Smooth muscle cell of trachea (primary cell): ENCODE measurements at places on chromosomes 3 and 15. TPM values are rescaled to one million over a fixed set of nuclear protein-coding genes. Genes with fewer than 3 reads are reported as not detected.

The MYRIP gene
- total RNA-seq = 0.73 TPM in 1 of 2 replicates, not detected in the other

The TXNRD3 gene
- total RNA-seq = 8.3 and 10.3 TPM in 2 replicates

The COL6A6 gene
- total RNA-seq = 1.6 and 4.1 TPM in 2 replicates

The CYP1A2 gene
- total RNA-seq = not detected in 2 replicates

The ACKR4 gene
- 32.6 and 33.6 TPM in 2 replicates for total RNA-seq

The ZKSCAN7 gene
- total RNA-seq = 9.0 and 11.1 TPM in 2 replicates

The PLSCR5 gene
- not detected in 2 replicates for total RNA-seq

The ZXDC gene
- total RNA-seq = 17.7 and 27.1 TPM in 2 replicates

The NR2E3 gene
- total RNA-seq = 0.29 TPM in 1 of 2 replicates, not detected in the other

The OR5K2 gene
- total RNA-seq = not detected in 2 replicates

The CYP11A1 gene
- 0.83 and 1.0 TPM in 2 replicates for total RNA-seq

The COL7A1 gene
- total RNA-seq = 22.5 and 52.6 TPM in 2 replicates

The GRIP2 gene
- 0.15 and 0.17 TPM in 2 replicates for total RNA-seq

The APH1B gene
- total RNA-seq = 24.3 and 27.1 TPM in 2 replicates

The SERPINI2 gene
- total RNA-seq = not detected in 2 replicates

The CTXN2 gene
- not detected in 2 replicates for total RNA-seq

The GALNT15 gene
- total RNA-seq = 17.9 and 93.0 TPM in 2 replicates

The GPX1 gene
- total RNA-seq = 250 and 395 TPM in 2 replicates

The PRICKLE2 gene
- total RNA-seq = 40.7 and 42.8 TPM in 2 replicates

The CFAP161 gene
- 0.66 TPM in 1 of 2 replicates, not detected in the other for total RNA-seq

The CCR3 gene
- total RNA-seq = 0.33 TPM in 1 of 2 replicates, not detected in the other

The FXR1 gene
- total RNA-seq = 204 and 238 TPM in 2 replicates

The LAMB2 gene
- 580 and 1,305 TPM in 2 replicates for total RNA-seq

The AMT gene
- 1.2 and 3.2 TPM in 2 replicates for total RNA-seq

The SUCNR1 gene
- under 0.01 TPM in 1 of 2 replicates, not detected in the other for total RNA-seq

The GOLGA8N gene
- 5.2 and 13.7 TPM in 2 replicates for total RNA-seq

The IL20RB gene
- 2.6 and 6.9 TPM in 2 replicates for total RNA-seq

The ABCC5 gene
- 18.6 and 21.0 TPM in 2 replicates for total RNA-seq

The CLDN16 gene
- not detected in 2 replicates for total RNA-seq

The SLC27A2 gene
- total RNA-seq = 0.15 TPM in 1 of 2 replicates, not detected in the other

The PSTPIP1 gene
- 0.17 and 0.73 TPM in 2 replicates for total RNA-seq

The BDH1 gene
- 1.7 and 8.7 TPM in 2 replicates for total RNA-seq

The KAT2B gene
- 12.2 and 19.3 TPM in 2 replicates for total RNA-seq

The PTH1R gene
- 0.66 TPM in 1 of 2 replicates, not detected in the other for total RNA-seq

The LMOD3 gene
- under 0.01 and 0.15 TPM in 2 replicates for total RNA-seq

The ROPN1 gene
- total RNA-seq = not detected in 2 replicates

The P2RY12 gene
- total RNA-seq = 0.29 and 0.33 TPM in 2 replicates

The AGBL1 gene
- total RNA-seq = not detected in 2 replicates

The SERINC4 gene
- 0.15 TPM in 1 of 2 replicates, not detected in the other for total RNA-seq

The TNFAIP8L3 gene
- 37.4 and 47.5 TPM in 2 replicates for total RNA-seq

The TRH gene
- not detected in 2 replicates for total RNA-seq

The ZCWPW2 gene
- total RNA-seq = 0.66 and 1.3 TPM in 2 replicates

The DNAJC17 gene
- 19.5 and 27.1 TPM in 2 replicates for total RNA-seq
